ENCODE measurements at places on chromosomes 13 and 19. TPM values are rescaled to one million over a fixed set of nuclear protein-coding genes. Genes with fewer than 3 reads are reported as not detected.

- DNase-seq, result no peak
Observed at GRCh38 chr19:46381756-46382345, 31.5 kb downstream of the CCDC8 start.

- DNase-seq, result no peak
Observed at GRCh38 chr19:5996623-5997320, 18.8 kb upstream of the RANBP3 start.

- no peak for DNase-seq
Observed at GRCh38 chr13:80642641-80643040, 301.7 kb upstream of the SPRY2 start.

DNA sequence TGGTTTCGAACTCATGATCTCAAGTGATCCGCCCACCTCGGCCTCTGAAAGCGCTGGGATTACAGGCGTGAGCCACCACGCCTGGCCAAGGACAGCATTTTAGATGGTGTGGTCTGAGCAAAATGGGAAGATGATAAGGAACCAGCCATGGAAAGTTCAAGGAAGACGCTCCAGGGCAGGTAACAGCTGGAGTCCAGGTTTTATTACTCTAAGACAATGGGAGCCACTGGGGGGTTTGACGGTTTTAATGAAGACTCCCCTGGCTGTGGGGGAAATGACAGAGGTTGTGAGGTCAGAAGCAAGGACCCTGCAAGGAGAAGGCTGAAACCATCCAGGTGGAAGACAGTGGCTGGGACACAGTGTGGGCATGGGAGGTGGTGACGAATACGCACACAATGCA, 20.9 kb downstream of the PRKD2 start:
- no peak for DNase-seq

DNA sequence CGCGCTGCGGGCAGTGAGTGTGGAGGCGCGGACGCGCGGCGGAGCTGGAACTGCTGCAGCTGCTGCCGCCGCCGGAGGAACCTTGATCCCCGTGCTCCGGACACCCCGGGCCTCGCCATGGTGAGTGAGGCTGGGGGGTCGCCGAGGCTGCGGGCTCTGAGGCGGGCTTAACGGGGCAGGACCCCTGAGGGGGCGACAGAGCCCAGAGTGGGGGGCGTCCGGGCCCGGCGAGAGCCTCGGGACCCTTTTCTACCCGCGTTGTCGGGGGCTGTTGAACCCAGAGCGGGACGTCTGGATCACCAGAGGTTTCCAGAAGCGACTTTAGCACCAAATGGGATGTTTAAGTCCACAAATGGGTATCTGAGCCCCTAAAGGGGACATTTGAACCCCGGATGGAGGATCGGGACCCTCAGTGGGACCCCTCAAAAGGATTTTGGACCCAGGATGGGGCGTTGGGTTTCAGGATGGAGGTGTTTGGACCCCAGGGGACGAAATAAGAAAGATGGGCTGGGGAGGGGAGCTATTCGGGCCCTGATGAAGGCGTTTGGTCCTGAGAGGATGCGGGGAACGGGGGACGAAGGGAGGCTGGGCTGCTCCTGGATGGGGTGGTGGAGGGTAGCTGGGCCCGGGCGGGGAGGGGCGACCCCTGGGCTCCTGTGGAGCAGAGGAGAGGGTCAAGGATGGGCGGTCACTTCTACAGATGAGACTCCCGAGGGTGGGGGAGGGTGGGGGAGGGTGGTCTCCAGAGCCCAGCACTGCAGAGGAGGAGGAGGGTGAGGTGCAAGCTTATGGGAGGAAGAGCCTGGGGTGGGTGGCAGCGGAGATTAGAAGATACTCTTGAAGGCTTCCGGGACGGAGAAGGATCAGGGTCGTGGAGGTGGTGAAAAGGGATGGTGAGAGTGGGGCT, at the start of gene CALM3:
Gene CALM3 (plus strand): TSS at position 13 of the 907 bp plus-strand sequence. CDS start 105 bp downstream, at position 118.
- DNase-seq, result no peak

GRCh38 chr19:7372810-7373209, 24.1 kb downstream of the ARHGEF18 start:
- DNase-seq, result no peak

Gene ANO8
- 11.8 TPM for total RNA-seq

Gene TSKS
- not detected for total RNA-seq

Measured in psoas muscle (tissue), 8 donors.